Frontal cortex (tissue), 4 donors: ENCODE measurements at places on chromosomes 6 and 20.

GRCh38 chr6:127475823-127476176 is 16.6 kb upstream of the KIAA0408 start:
- DNase-seq, result no peak

DNA sequence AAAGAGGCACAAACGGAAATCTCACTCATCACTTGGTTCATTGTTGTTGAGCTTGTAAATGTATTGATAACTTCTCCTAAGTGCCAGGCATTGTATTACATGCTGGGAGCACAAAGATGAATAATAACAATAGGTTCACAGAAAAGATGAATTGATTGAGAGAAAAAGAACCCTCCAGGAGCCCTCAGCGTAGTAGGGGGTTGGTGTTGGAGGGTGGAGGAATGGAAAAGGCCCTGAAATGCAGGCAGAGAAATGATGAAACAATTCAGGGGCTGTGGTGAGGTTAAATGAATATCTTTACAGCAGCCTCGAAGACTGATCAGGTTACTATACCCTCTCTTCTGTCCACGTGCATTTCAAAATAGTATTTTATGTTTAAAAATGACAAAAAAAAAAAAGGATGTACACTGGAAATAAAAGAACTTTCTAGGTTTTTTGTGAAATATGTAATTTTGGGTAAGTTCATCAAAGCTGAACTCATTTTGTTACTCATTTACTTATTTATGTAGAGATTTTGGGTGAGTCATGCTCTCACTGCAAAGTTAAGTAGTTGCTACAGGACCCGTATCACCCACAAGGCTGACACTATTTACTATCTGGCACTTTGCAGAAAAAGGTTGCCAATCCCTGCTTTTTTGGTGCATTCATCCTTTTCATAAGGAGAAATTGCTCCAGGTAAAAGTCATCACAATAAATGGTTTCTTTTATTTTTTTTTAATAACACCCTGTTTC is 277.3 kb downstream of the ZNF217 start:
- DNase-seq, result no peak

DNA sequence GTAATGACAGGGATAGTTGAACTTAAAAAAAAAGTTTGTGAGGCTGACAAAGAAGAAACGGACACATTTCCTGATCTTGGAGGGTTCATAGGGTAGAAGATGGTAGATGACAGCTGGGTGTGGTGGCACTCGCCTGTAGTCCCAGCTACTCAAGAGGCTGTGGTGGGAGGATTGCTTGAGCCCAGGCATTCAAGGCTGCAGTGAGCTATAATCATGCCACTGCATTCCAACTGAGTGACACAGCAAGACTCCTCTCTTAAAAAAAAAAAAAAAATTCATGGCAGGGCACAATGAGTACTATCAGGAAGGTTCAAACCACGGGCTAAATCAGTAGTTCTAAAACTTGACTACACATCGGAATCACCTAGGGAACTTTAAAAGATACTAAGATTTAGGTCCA is 2.0 kb upstream of the MICA start:
- no peak for DNase-seq

GRCh38 chr6:25614052-25614451 is 38.0 kb upstream of the SCGN start:
- DNase-seq, result no peak

GRCh38 chr20:19966840-19967239 is 50.3 kb upstream of the NAA20 start:
- DNase-seq, result no peak

- no peak for DNase-seq
Observed at GRCh38 chr20:32112841-32113240, 3.3 kb downstream of the TM9SF4 start.
